NCI-H510A treated with DMSO at 0.1 percent for 48 hours (cell line): ENCODE measurements at places on chromosomes 2 and 18.

- DNase-seq: no peak
Observed at GRCh38 chr2:43593254-43593653, 2.6 kb downstream of the THADA start.

DNA sequence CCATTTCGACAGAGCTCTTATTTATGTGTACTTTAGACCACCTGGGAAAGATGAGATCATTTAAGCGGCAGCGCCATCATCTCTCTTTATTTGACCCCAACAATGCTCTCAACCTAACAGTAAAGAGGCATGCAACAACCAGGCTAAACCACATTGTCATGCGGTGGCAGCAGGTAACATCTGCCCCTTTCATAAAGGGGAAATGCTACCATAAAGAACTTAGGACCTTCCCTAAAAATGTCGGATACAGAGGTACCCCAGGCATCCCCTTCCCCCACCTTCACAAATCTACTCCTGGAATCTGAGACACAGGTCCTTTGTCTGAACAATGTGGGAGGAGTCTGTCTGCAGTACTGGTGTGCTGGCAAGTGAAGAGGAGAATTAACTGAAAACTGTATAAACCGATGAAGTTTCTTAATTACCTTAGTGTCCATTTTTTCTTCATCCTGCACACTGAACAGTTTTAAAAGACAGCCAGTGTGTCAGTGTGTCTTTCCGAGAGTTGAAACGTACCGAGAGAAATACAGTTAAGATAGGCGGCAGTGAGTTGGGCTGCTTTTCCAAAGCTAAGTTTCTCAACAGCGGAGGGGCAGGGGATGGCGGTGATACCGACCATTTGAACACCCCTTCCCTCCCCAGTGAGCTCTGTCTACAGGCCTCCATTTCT, 1.9 kb downstream of the MEX3C start:
- peak; percentile 32 for DNase-seq

- DNase-seq: no peak
Observed at GRCh38 chr2:238231251-238231793, 8.5 kb downstream of the HES6 start.

DNA sequence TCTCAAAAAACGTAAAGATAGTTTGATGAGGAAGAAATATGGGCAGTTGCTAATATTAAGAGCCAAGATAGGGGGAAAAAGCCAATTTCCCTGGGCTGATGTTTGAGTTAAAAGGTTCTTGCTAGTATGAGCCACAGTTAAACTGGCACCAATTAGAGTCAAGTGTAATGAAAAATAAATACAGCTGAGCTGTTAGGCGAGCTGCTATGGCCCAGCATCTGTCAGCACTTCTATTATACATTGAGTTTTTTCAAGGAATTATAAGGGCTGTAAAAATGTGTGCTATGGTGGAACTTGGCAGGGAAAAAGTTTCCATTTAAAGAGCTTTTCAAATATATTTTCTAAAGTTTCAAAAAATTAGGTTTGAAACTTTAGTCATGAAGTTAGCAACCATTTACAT, 279.6 kb downstream of the CYRIA start:
- DNase-seq: no peak

GRCh38 chr2:105330681-105331375, 1.3 kb upstream of the TGFBRAP1 start:
- no peak for DNase-seq

- DNase-seq: no peak
Observed at GRCh38 chr2:226362980-226363379, 436.6 kb downstream of the IRS1 start.

GRCh38 chr2:134305109-134305491, 51.2 kb downstream of the MGAT5 start:
- no peak for DNase-seq

DNA sequence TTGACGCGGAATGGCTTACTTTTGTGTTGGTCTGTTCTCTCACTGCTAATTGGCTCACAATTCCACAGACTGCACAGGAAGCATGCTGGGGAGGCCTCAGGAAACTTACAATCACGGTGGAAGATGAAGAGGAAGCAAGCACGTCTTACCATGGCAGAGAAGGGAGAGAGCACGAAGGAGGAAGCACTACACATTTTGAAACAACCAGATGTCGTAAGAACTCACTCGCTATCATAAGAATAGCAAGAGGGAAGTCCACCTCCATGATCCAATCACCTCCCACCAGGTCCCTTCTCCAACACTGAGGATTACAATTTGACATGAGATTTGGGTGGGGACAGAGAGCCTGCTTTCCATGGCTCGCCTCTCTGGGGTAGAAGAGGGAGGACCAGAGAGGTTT, 106.2 kb downstream of the KCNF1 start:
- no peak for DNase-seq

DNA sequence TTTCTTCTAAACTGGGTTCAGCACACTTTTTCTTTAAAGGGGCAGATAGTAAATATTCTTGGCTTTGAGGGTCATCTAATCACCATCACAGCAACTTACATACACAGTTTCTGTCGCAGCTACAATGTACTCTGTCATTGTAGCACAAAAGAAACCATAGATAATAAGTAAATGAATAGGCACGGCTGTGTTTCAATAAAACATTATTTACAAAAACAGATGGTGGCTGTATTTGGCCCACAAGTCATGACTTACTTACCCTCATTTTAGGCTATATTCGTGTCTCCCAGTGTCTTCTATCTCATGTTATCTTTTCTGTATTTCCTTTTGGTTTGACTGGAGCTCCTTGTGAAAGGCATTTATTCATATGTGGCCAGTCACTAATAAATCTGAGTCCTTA, 168.3 kb downstream of the MAP2 start:
- no peak for DNase-seq

DNA sequence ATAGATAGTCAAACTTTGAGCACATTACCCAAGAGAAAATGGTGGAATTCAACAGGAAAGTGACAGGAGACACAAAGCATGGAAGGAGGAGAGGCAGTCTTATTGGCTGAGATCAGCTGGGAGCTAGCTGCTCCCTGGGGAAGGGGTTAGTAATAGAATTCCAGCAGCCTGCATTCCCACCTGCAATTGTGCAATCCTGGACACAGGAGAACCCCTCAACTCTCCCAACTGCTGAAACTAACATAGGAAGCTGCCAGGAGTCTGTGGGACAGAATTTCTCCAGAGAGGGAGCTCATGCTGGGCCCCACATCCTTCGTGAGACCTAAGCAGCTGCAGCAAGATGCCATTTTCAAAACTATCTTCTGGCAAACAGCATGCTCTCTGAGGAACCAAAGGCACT, 69.8 kb upstream of the ACVR1C start:
- DNase-seq: no peak

GRCh38 chr18:44033144-44033701, 647.5 kb upstream of the SETBP1 start:
- DNase-seq: no peak

DNA sequence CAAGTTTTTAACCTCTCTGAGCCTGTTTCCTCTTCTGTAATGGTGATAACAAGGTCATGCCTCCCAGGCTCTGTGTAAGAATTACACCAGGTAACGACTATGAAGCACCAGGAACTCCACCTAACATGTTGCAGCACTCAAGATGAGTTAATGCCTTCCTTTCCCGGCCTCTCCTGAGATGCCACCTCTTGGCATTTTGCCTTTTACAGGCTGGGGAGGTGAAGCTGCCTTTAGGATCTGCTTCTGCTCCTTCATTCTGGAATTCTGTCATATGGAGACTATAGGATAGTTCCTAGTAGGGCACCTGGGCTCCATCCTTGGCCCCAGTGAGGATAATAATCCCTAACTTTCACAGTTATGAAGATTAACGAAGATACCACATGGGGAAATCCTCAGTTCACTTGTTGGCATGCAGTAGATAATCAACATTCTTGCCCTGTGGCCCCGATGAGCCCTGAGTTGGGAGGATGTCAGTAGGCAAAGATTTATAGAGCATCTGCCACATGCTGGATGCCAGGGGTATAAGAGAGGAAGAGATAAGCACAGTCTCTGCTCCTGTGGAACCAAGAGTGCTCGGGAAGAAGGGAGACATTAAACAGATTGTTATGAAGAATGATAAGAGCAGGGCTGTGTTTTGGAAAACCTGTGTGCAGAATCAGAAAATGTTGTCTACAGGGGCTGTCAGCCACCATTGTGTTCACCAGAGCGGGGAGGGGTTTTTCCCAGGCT, 43.9 kb upstream of the KCNF1 start:
- DNase-seq: no peak

GRCh38 chr2:213119061-213119809, 32.2 kb downstream of the IKZF2 start:
- DNase-seq: no peak

- no peak for DNase-seq
Observed at GRCh38 chr2:232488097-232488711, 570 bp upstream of the ECEL1 start.

DNA sequence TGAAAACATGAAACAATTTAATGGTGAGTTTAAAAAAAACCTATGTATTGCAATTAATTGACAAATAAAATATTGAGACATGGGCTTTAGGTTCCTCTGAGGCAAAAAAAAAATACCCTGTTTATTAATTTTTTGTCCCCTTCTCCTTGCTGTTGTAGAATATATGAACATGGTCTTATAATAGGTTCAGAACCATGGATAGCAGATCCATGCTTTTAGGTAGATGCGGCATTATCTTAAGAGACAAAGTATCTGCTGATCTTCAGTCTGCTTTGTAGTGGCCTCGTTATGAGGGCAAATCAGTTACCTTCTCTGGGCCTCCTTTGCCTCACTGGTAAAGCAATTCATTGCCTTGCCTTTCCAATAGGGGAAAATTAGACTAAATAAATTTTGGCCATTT, 850.7 kb downstream of the NRXN1 start:
- DNase-seq: no peak

- DNase-seq: no peak
Observed at GRCh38 chr18:45606007-45606406, 9.3 kb upstream of the SLC14A2 start.

DNA sequence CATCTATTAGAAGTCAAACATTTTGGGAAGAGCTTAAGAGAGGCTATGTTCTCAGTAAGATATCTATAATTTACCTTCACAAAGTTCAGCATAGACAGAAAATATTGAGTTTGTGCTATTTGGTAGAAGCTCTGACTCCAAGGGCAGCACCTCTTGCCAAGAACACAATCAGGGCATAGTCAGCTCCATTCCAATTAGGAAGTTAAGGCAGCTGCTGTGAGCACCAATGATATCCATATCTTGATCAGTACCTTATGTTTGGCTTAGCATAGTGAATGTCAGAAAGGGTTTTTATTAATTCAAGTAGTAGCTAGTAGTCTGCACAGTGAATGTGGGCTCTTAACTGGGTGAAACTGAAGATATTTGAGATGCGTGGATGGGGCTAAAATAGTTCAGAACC, 86.4 kb upstream of the SPRED2 start:
- DNase-seq: no peak

DNA sequence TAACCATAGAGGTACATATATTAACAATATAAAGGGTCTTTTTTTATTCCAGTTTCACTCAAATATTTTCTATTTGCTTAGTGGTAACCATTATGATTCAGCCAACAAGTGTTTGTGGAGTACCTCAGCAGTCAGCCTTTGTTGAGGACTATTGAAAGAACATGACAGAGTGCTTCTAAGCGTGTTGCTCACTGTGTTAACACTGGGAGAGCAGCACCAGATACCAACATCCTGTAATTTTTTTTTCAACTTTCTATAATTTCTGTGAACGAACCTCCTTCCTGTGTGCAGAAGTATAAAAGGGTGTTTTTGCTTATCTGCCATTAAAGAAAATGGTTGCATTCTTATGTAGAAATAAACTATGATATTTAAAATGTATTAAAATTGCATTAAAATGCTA, 239.0 kb downstream of the PHLPP1 start:
- peak; percentile 82 for DNase-seq

GRCh38 chr2:190507135-190507534, 27.4 kb downstream of the NEMP2 start:
- DNase-seq: peak; percentile 20

DNA sequence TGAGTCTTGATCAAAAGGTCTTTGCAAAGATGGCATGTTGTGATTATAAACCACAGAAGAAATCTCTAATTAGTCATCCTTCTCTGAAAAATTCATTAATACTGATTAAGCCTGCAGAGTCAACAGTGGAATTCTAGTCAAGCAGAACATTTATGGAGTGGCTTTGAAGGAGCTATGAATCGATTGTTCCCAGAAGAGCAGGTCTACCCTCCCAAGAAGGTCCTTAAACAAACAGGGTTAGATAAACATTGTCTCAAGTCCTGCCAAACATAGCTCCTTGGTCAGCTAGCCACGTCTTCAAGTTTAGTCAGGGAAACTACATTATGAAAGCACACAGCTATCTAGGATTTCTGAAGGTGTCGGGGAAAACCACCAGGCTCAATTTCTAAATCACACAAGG, 88.9 kb downstream of the ITGA4 start:
- DNase-seq: peak; percentile 65

GRCh38 chr2:111697560-111697959, 186.4 kb downstream of the ANAPC1 start:
- no peak for DNase-seq

DNA sequence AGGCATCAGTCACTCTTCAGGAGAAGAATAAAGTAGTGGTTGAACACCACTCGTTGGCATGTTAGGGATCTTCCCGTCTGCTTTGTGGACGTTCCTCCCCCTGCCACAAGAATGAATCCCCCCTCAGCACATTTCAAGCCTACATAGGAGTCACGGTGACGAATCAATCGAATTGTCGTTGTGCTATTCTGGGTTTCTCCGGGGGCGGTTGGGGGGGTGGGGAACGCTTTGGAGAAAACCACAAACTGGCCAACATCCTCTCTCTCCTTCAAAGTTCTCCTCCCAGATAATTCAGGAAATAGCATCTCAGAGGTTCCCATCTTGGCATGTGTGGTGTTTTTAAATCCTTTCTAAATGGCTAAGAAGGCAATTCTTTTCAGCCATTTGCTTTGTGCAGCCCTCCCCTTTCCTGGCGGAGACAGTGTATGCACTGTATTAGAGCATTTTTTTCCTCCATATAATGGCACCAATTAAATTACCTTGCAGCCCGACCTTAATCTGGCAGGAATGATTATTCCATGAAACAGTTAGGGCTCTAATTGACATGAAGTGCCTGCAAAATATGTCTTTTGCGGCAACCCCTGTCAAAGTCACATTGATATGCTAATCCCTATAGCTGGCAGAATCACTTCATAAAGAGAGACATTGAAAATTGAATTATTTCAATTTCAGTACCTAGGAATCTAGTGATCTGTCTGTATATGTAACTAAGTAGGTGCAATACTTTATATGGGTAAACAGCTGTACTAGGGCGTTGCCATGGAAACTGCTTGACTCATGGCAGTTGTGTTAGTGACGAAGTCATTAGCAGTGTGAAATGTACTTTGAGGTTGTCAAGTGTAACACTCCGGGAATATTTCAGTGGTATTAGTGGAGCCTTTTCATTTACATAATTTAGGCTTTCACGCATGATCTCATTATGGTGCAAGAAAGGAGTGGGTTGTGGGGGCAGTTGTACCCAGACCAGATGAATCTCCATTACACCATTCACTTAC, 323.4 kb upstream of the SLC14A2 start:
- DNase-seq: no peak

- DNase-seq: peak; percentile 17
Observed at GRCh38 chr18:8288472-8289195, 320.6 kb upstream of the RAB12 start.
